ENCODE measurements at places on chromosomes 12 and 14.

GRCh38 chr14:33811721-33812120 lies 139.2 kb downstream of the EGLN3 start:
- DNase-seq, result peak; percentile 70

DNA sequence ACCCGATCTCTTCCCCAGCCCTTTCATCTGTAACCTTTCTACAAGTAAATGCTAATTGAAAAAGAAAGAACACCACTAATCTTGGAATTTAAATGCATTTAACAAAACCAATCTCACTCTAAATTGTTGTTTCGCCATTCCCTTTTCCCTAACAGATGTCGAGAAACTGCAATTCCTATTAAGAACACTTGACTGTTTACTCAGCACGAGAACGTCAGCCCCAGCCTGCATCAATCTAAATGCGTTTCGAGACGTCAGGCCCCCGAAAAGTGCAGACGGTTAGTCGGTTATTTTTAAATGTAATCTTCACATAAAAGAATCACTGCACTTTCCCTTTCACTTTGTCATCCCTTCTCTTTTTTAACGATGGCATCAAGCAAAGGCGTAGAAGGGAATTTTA lies 837.6 kb downstream of the VRK1 start:
- DNase-seq, result peak; percentile 7

GRCh38 chr12:61095111-61095510 lies 1165.1 kb upstream of the USP15 start:
- no peak for DNase-seq

DNA sequence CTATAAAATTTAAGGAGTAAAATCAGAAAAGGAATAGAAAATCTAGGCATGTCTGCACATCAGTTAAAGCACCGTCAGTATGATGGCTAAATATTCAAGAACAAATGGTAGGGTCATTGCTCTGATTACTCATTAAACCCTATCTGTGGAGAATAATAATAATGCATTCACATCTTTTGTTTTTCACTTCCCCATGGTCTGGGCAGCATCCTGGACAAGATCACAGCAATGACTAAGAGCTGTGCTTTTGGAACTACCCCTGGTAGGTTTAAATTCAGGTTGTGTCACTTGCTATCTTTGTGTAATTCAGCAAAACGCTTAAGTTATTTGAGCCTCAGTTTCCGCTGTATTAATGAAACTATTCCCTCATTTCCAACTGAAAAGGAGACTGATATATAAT lies 33.1 kb downstream of the C12orf42 start:
- DNase-seq, result no peak

DNA sequence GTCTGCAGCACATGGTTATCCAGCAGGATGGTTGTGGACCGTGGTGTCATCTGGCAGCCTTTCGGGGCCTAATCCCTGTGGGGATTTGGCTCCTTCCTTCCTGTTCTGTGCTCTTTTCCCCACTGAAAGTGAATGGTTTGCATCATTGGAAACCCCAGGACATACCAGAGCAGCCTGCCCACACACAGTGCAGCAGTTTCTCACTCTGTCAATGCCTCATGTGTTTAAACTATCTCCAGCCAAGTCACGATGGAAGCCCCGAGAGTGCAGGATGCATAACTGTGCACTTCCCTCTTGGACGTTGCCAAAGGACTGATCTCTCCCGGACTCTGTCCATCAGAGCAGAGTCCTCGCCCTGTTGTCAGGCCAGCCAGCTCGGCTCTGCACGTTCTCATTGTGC lies 29.0 kb upstream of the AMN start:
- DNase-seq, result no peak

DNA sequence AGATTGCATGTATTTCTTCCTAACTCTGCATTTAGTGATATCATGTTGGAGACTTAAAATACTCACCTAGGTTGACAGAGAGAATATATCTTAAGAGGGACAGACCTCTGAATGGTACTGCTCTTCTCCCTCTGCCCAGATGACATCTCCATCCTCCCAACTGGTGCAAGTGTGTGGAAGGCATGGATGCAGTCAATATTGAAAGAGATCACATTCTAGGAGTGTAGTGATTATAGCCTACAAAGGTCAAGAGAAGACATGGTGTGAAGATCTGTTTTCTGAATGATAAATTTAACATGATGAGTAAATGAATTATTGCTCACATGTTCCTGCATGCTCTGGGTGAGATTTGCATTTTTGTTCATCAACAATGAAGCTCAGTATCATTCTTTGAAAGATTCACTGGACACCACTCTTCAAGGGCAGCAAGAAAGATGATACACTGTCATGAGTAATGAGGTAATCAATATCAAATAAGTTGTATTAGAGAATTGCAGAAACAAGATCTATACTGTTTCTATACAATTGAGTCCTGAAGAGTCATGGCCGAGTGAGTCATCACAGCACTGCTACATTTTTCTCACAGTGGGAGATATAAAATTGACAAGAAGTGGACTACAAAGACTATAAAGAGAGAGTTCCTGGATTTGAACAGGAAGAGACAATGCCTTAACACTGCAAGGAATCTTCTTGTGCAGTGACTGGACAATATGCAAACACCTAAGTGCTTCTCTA lies 183.3 kb upstream of the KRR1 start:
- no peak for DNase-seq

GRCh38 chr12:46811185-46811584 lies 14.6 kb downstream of the SLC38A4 start:
- no peak for DNase-seq

DNA sequence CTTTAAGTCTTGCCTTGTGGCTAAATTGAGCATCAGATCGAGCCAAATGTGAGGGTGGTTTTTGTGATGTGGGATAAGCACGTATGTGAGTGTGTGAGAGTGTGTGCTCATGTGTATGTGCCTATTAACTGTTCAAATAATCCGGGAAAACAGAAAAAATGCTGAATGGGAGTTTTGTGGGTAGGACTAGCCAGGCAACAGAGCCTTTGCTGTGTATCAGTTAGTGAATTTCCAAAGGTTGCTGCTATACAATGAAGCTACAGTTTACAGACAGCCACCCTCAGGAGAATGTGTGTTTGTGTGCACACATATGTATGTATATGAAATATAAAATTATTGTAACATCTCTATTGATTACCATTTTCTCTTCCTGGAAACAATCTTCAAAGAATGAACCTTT lies 154.0 kb downstream of the SOX5 start:
- no peak for DNase-seq

- DNase-seq, result no peak
These were observed 445.9 kb upstream of the RGS6 start for GRCh38 chr14:71486279-71486678.

- DNase-seq, result no peak
These were observed 45.5 kb upstream of the PLEKHG6 start for GRCh38 chr12:6265038-6265405.

GRCh38 chr12:71662849-71663560 lies 643 bp downstream of the ZFC3H1 start:
- DNase-seq, result peak; percentile 80

GRCh38 chr14:96938946-96939345 lies 141.8 kb downstream of the VRK1 start:
- DNase-seq, result peak; percentile 23

GRCh38 chr14:53209370-53209769 lies 56.2 kb upstream of the DDHD1 start:
- peak; percentile 54 for DNase-seq

- no peak for DNase-seq
These were observed 31.8 kb upstream of the COX6A1 start for GRCh38 chr12:120406069-120406468.

DNA sequence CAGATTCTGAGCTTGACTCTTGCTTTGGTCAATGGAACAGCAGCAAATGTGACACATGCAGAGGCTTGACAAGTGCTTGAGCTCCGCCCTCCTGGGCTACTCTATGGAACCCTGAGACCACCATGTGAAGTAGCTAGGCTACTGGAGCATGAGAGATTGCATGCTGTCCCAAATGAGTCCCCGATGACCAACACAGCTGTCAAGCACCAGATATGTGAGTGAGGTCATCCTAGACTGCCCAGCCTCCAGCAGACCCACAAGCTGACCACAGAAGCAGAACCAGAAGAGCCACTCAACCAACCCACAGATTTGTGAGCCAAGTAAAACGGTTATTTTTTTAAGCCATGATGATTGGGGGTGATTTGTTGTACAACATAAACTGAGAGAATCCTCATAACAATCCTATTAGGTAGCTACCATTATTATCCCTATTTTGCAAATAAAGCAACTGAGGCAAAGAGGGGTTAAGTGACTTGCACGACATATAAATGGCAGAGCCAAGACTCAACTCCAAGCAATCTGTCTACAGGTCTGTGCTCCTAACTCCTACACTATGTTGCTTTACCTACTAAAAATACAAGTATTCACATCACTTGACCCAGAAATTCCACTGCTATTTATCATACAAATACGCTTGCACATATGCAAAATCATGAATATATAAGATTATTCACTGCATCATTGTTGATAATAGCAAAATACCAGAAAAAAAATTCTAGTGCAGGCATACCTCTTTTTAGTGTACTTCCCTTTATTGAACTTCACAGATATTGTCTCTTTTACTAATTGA lies 136.2 kb downstream of the NDUFA12 start:
- DNase-seq, result peak; percentile 23

GRCh38 chr14:92437309-92437708 lies 76.3 kb upstream of the RIN3 start:
- no peak for DNase-seq

- DNase-seq, result no peak
These were observed 711 bp downstream of the MARS1 start for GRCh38 chr12:57488402-57489156.

GRCh38 chr14:58119381-58119780 lies 32.6 kb downstream of the ARMH4 start:
- no peak for DNase-seq

Data from hematopoietic multipotent progenitor cell treated with erythropoietin and hydrocortisone succinate and interleukin-3 and kit ligand, for 4 days (in vitro differentiated cells).